Left cardiac atrium (tissue), 4 donors: ENCODE measurements at places on chromosomes 4 and X. TPM values are rescaled to one million over a fixed set of nuclear protein-coding genes. Genes with fewer than 3 reads are reported as not detected.

DNA sequence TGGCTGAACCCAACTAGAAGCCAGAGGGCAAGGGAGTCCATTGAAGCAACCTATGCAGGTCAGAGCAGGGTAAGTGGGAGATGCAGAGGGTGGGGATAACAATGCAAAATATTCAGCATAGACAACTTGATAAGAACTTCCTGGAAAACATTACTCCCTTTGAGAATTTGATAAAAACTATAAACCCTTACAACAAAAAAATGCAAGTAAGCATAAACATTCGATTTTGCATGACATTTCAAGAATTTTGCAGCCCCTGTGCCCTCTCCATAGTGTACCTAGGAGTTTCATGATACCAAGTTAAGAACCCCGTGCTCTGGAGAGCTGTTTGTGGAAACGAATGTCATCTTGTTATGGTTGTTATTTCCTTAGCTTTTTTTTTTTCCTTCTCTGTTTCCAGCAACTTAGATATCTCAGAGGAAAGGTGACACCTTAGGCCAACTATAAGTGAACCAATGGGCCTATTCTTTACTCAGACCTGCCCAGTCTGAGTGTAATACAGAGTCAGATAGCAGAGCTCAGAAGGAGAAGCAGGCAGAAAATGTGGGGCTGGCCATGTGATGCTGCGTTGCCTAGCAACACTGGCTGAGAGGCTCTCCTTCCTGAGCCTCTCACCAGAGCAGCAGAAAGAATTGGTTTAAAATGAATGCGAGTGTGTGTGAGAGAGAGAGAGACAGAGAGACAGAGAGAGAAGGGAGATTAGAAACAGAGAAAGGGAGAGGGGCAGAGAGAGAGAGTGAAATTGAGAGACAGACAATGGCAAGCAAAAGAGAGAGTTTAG, 36.7 kb upstream of the GABRQ start:
- no peak for DNase-seq

DNA sequence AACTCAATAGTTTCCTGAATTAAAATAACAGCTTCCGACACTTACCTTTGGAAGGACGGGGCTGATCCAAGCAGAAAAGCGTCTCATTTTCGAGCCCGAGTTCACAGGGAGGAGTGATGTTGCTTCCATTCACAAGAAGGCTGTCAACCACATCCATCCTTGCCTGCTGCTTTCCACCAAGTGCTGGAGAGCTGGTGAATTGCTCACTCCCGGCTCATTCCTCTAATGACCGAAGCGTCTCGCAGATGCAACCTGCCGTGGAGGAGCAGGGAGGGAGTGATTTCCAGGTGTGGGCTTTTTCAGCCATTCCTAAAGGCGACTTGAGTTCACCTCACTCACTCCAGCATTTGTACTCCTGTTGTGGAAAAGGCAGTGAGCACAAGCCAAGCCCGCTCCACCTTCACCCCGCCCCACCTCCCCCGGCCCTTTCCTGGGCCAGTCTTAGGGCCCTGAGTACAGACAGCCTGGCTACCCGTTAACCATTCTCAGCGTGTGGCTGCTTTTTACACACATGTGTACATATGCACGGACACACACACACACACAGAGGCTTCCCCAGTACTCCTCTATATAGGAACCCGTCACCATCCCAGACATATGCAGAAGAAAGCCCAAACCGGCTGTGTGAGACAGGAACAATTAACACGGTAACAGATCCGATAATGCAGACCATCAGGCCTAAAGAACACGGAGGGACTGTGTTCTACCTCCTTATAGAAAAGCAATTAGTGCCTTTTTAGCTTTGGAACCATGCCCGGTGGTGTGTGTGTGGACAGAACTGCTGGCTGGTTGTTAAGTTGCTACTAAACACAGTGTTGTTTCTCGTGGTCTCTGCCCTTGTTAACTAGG, at the start of gene CCKAR:
Gene CCKAR (minus strand): TSS at position 374 of the 849 bp plus-strand sequence. CDS start 217 bp downstream, at position 157.
- DNase-seq = no peak

The TMPRSS11A gene
- total RNA-seq = not detected

DNA sequence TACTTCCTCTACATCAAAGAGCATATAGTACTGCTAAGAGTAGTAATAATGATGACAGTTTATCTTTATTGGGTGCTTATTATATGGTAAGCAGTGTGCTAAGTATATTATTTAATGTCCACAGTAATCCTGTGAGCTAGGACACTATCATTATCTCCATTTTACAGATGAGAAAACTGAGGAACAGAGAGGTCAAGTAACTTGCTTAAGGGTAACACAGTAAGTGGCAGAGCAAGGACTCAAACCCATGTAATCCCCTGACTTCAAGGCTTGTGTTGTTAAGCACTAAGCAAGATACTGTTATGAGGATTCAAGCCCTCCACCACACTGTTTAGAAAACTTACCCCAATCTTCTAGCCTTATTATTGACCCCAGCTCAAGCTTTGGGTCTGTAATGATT, 202.4 kb downstream of the ENOX2 start:
- no peak for DNase-seq

The ARHGEF38 gene
- not detected for total RNA-seq

- no peak for DNase-seq
Measured at GRCh38 chr4:101299899-101300540, 47.3 kb downstream of the PPP3CA start.

The DCHS2 gene
- total RNA-seq = not detected

GRCh38 chr4:76990288-76991080, 40.9 kb downstream of the SEPTIN11 start:
- no peak for DNase-seq

The BEX1 gene
- total RNA-seq = 2.2 TPM

- no peak for DNase-seq
Measured at GRCh38 chr4:61520166-61520565, 320.0 kb downstream of the ADGRL3 start.

DNA sequence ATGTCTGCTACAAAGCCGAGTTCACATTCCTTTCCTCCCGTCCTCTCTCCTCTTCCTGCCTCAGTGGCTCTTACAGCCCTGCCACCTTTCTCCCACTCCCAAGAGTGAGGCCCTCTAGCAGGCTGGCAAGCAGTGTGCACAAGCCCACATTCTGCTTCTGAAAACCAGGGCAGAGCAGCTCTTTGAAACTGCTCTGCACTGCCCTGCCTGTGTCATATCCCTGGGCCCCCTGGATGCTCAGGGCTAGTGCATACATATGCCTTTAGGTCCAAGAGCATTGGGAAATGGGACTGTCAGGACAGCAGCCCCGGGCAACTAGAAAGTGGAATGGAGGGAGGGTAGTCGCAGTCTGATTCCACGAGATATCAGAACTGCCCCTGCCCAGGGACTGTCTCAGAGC, 42.4 kb downstream of the CNGA2 start:
- DNase-seq = no peak

DNA sequence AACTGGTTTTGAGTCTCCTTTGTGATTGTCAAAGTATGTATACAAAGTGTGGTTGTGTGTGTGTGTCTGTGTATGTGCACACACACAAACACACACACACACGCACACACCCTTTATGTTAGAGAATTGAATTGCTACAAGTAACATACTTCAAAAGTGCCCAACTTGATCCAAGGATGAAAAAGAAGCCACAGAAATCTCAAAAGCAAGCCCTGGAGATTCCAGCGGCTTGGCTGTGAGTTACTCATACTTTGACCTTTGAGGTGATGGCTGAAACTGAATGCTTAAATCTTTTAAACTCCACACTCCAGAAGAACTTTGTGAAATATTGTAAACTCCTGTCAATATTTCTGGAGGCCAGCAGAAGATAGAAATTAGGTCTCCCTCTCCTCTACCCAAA, 168.4 kb upstream of the NRK start:
- DNase-seq = no peak

DNA sequence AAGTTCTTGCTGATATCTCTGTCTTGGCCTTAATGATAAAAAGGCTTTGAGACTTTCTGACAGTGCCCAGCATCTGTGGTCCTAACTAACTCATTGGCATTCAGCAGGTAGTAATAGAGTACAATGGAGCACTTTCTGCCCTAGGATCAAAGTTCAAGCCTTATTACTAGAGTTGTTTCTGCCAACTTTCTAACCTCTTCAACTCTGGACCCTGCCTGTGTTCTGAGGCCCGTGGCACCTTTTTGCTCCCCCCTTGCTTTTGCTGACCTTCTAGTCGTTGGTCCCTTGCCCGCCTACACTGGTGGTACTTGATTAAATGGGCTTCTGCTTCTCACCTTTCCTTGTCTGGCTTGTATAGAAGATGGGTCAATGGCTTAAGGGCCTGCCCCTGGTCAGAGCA, 126.3 kb downstream of the PPARGC1A start:
- no peak for DNase-seq

The NUDT10 gene
- 0.13 TPM for total RNA-seq

The LGI2 gene
- total RNA-seq = 5.3 TPM

DNA sequence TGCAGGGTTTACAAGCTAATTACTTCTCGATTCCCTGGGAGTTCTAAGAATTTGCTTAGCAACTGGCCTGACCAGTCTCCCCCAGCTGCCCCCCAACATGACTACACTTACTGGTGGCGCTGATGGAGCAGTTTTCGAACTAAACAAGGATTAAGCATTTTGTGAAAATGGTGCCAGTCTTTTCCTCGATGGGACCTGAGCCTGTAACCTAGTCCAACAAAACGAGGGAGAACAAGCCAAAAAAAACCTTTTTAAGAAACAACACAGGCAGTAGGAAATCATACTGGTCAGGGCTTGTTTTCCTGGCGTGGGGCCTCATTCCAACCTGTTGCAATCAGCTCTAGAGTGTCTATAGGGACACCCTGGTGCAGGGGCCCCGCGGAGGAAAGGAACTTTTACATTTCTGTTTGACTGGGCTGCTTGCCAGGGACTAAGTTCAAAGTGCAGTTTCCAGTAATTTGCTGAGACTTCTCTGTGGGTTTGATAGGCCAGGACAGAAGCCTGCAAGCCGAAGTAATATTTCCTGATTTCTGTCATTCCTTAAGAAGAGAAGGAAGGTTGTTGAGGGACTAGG, 158.7 kb downstream of the SPRY1 start:
- peak; percentile 91 for DNase-seq

GRCh38 chrX:2410279-2411020, 90.3 kb downstream of the DHRSX start:
- DNase-seq = no peak

The MAGEC2 gene
- not detected for total RNA-seq

DNA sequence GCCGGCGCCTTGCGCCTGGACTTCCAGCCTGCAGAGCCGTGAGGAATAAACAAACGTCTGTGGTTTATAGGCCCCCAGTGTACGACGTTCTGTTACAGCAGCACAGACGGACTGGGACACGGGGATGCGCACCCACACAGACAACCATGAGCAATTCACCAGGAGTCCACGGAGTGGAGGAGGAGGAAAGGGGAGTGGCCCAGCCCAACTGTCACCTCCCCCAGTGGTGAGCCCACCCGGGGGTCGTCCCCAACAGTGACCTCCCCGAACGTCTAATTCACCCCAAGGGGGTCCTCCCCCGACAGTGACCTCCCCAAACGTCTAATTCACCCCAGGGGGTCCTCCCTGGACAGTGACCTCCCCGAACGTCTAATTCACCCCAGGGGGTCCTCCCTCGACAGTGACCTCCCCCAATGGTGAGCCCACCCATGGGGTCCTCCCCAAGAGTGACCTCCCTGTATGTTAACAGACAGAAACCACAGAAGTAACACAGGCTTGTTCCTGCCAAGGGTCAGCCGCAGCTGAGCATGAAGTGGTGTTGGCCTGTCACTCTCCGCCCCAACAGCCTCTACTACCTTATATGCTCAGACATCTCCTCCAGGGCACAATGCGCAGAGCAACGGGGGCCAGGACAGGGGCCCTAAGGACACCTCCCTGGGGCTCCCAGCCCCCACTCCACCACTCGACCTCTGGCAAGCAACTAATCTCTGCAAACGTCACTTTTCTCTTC, 6.2 kb downstream of the GAK start:
- DNase-seq = no peak

DNA sequence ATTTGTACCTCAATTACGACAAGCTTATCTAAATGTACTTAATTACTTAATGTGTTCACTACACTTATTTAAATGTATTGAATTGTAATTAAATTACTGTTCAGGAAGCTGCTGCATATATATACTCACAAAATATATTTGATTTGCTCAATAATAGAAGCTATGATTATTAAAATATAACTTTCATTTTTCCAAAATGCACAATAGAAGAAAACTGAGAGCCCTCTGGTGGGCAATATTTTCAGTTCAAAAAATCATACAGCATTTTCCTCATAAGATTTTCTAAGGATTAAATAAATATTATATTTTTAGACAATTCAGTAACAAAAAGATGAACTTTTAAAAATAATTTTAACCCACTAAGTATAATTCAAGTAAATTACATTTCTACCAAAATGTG, 217.3 kb downstream of the DKK2 start:
- no peak for DNase-seq

DNA sequence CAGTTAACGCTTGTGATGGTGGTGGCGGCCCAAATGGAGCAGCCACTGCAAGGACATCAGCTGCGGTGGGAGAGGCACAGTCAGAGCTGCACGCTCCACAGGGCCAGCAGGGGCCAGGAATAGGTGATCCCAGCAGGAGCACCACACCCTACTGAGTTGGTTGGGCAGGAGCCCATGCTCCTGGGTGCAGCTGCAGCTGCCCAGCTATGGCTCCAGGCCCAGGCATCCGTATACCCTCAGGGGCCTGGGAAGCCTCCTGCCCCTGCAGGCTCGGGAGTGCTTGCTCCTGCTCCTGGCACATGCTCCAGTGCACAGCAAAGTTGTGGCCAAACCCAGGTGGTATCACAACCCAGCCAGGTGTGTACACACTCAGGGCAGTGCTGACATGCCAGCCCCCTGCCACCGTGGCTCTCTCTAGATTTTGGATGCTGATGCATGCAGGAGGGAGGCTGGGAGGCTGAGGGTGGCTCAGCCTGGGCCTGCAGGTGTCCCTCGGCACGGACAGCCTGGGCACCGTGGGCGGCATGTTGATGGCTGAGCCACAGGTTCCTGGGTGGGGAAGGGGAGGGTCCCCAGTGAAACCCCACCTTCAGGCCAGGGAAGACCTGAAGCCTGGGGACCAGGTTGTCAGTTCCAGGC, 150.2 kb downstream of the CXXC4 start:
- DNase-seq = no peak

The TXLNG gene
- 6.5 TPM for total RNA-seq

The ADGRL3 gene
- 3.7 TPM for total RNA-seq

The ZNF141 gene
- 10.2 TPM for total RNA-seq

The FUNDC1 gene
- total RNA-seq = 21.0 TPM

DNA sequence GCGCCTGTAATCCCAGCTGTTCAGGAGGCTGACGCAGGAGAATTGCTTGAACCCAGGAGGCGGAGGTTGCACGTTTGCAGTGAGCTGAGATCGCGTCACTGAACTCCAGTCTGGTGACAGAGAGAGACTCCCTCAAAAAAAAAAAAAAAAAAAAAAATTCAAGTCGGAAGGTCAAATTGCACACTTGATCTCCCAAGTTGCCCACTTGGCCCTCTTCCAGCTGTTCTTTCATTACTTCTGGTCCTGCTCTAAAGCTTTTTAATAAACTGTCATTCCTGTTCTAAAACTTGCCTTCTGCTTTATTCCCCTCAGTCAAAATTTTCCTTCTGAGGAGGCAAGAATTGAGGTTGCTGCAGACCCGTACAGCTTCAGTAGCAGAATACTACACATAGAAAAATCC, 2358.0 kb downstream of the ARAP2 start:
- DNase-seq = no peak

The DMD gene
- 137 TPM for total RNA-seq
